Renal cortical epithelial cell (primary cell): ENCODE measurements at places on chromosomes 12 and 14. TPM values are rescaled to one million over a fixed set of nuclear protein-coding genes. Genes with fewer than 3 reads are reported as not detected.

Gene GNG2
- total RNA-seq, result 0.52 and 2.8 TPM in 2 replicates

Gene CLEC7A
- total RNA-seq, result 0.05 TPM in 1 of 2 replicates, not detected in the other

Gene RNU6-8
- total RNA-seq, result not detected in 2 replicates

DNA sequence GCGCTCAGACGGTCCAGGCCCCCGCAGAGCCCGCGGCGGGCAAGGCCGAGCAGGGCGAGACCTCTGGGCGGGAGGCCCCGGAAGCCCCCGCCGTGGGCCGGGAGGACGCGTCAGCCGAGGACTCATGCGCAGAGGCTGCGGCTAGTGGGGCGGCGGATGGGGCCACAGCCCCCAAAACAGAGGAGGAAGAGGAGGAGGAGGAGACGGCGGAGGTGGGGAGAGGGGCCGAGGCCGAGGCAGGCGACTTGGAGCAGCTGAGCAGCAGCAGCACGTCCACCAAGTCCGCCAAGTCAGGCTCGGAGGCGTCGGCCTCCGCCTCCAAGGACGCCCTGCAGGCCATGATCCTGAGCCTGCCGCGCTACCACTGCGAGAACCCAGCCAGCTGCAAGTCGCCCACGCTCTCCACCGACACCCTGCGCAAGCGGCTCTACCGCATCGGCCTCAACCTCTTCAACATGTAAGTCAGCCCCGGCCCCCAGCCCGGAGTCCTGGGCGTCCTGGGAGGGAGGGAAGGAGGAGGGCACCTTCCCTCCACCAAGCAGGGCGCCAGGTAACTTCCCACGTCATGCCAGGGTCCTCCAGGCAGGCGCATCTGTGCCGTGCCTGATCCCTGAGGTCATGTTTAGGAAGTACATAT is 72.4 kb downstream of the IQSEC3 start:
- DNase-seq, result no peak

- DNase-seq, result no peak
Observed at GRCh38 chr14:100077441-100077840, 12.2 kb downstream of the EVL start.

- no peak for DNase-seq
Observed at GRCh38 chr12:124413401-124413800, 118.5 kb downstream of the RFLNA start.

DNA sequence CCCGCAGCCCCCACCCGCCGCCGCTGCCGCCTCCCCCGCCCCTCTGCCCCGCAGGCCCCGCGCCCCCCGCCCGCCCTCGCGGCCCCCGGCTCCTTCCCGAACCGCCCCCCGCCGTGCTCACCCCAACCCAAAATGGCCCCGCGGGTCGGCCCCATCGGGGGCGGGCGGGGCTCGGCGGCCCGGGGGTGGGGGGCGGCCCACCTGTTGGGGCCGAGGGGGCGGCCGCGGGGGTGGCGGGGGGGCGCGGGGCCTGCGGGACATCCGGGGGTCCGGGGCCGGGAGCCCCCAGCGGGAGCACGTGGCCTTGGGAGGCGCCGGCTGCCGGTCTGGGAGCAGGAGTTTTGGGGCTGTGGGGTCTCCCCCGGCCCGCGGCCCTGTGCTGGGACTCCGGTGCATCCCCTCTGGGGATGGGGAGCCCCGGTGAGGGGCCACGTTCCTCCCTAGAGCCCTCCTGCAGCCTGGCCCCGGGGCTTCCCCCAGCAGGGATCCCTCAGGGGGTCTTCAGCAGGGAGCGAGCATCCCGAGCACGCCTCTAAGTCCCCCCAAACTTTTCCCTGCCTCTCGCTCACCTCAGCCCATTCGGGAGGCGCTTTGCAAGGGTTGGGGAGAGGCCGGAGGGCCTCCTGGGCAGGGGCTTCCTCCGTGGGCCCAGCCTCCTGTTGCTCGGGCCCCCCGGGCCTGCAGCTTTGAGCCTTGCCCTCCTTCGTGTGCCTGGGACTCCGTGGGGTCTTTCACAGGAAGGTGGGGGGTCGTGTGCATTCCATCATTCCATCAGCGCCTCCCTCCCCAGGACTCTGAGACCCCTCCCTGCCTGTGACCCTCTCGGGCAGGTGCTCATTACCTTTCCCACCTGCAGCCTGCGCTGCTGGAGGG is 710 bp downstream of the MTA1 start:
- DNase-seq, result no peak

DNA sequence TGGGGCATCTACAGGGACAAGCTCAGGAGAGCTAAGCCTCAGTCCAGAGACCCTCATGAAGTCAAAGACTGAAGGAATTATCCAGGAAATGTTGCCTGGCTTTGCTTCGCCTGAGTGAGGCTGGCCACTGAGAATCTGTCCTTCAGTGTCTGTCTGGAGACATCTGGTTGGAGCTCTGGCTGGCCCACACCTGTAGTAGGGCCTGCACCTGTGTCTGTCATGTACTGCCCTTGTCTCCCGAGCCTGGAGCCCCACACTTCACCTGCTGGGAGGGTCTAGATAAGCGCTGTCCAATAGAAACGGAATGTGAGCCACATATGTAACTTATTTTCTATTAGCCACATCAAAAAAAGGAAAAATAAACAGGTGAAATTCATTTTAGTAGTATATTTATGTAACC is 9.9 kb upstream of the HDAC7 start:
- no peak for DNase-seq
